ENCODE measurements at places on chromosomes 2 and 18. TPM values are rescaled to one million over a fixed set of nuclear protein-coding genes. Genes with fewer than 3 reads are reported as not detected.

Gene POMC
- total RNA-seq, result 11.4 TPM

Gene CD302
- total RNA-seq, result 13.9 TPM

- no peaks in the 10 kb centered on the region for H3K27me3 ChIP-seq
- H3K4me3 ChIP-seq, result no peak overlapping the region
- no peak overlapping the region for H3K27ac ChIP-seq
- peaks cover 7% of the 10 kb centered on the region for H3K36me3 ChIP-seq
- no peaks in the 10 kb centered on the region for H3K4me1 ChIP-seq
Measured at GRCh38 chr18:26470011-26470637, 78.2 kb downstream of the KCTD1 start.

DNA sequence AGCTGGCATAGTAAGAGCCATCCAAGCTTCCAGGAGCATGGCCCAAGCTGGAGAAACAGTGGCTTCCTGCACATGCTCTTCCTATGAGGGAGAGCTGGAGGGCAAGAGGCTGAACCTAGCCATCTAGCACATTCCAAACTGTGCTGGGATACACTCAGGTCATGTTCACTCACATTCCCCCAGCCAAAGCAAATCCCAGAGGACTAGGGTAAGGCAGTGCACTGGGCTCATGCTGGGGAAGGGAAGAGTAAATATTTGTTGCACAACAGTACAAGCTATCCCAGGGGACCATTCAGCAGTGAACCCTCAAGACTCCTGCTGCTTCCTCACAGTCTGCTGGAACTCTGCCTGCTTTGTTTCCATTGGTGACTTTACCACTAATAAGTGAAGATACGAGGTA, 20.7 kb upstream of the GYPC start:
- no peak for DNase-seq
- no peaks in the 10 kb centered on the region for H3K4me1 ChIP-seq
- H3K27me3 ChIP-seq, result no peaks in the 10 kb centered on the region

GRCh38 chr18:49588971-49589370, 27.1 kb downstream of the LIPG start:
- H3K4me1 ChIP-seq, result no peaks in the 10 kb centered on the region
- no peak overlapping the region for H3K27ac ChIP-seq
- H3K4me3 ChIP-seq, result no peak overlapping the region
- no peaks in the 10 kb centered on the region for H3K27me3 ChIP-seq
- DNase-seq, result no peak
- H3K36me3 ChIP-seq, result no peaks in the 10 kb centered on the region

DNA sequence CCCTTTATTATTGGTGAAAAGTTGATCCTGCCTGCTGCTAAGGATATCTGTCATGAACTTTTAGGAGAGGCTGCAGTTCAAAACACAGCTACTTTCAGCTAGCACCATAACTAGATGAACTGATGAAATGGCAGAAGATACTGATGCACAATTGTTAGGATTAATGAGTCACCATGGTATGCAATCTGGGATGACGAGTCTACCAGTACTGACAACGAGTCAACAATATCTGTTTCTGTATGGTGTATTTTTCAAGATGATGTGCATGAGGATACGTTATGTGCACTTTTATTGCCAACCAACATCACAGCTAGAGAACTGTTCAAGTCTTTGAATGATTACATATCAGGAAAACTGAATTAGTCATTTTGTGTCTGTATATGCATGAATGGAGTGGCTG, 68.7 kb downstream of the NETO1 start:
- no peak overlapping the region for H3K4me3 ChIP-seq
- no peak for DNase-seq
- no peak overlapping the region for H3K27ac ChIP-seq
- H3K27me3 ChIP-seq, result no peaks in the 10 kb centered on the region
- no peaks in the 10 kb centered on the region for H3K4me1 ChIP-seq
- H3K36me3 ChIP-seq, result no peaks in the 10 kb centered on the region

- H3K36me3 ChIP-seq, result no peaks in the 10 kb centered on the region
- H3K4me3 ChIP-seq, result no peak overlapping the region
- no peak overlapping the region for H3K27ac ChIP-seq
- DNase-seq, result no peak
- no peaks in the 10 kb centered on the region for H3K4me1 ChIP-seq
Measured at GRCh38 chr2:180231015-180231414, 223.9 kb upstream of the CWC22 start.

- H3K36me3 ChIP-seq, result no peaks in the 10 kb centered on the region
- DNase-seq, result no peak
- H3K27ac ChIP-seq, result peak overlapping the region; percentile 26
- peaks cover 38% of the 10 kb centered on the region for H3K4me1 ChIP-seq
- no peaks in the 10 kb centered on the region for H3K27me3 ChIP-seq
Measured at GRCh38 chr2:55885127-55885943, 38.2 kb downstream of the EFEMP1 start.

- no peaks in the 10 kb centered on the region for H3K36me3 ChIP-seq
- no peak overlapping the region for H3K27ac ChIP-seq
- no peaks in the 10 kb centered on the region for H3K27me3 ChIP-seq
- H3K4me1 ChIP-seq, result no peaks in the 10 kb centered on the region
Measured at GRCh38 chr2:123808243-123808642, 216.8 kb upstream of the CNTNAP5 start.

- peaks cover 2% of the 10 kb centered on the region for H3K36me3 ChIP-seq
- no peak overlapping the region for H3K4me3 ChIP-seq
- peaks cover 18% of the 10 kb centered on the region for H3K4me1 ChIP-seq
- H3K27me3 ChIP-seq, result no peaks in the 10 kb centered on the region
- H3K27ac ChIP-seq, result no peak overlapping the region
- DNase-seq, result no peak
Measured at GRCh38 chr2:134393075-134393461, 139.2 kb downstream of the MGAT5 start.

GRCh38 chr2:239288951-239289511, 111.8 kb downstream of the HDAC4 start:
- H3K27ac ChIP-seq, result peak overlapping the region; percentile 25
- H3K4me1 ChIP-seq, result peaks cover 38% of the 10 kb centered on the region
- no peaks in the 10 kb centered on the region for H3K27me3 ChIP-seq
- DNase-seq, result peak; percentile 72
- no peak overlapping the region for H3K4me3 ChIP-seq
- no peaks in the 10 kb centered on the region for H3K36me3 ChIP-seq

DNA sequence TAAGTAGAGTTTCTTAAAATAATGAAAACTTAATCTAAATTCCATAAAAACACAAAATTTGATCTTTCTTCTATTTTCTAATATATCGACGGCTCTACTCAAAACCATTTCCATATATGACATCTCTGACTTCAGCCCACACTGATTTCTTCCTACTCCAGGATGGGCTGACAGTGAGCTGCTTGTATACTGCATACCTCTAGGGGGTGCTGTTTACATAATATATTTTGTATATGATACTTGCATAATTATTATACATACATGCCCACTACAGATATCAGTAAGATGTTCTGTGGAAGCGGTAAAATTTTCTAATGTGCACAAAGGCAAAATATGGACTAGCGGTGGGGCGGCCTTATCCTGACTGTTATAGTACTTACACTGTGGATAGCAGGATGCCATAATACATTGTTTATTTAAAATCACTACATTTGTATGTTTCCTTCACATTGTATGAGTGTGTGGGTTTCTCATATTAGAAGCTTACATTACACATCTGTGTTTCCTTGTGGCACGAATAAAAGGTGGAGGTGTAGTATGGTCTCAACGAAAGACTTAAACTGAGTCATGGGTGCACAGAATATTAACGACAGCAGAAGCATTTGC, 66.1 kb upstream of the NXPH2 start:
- H3K27me3 ChIP-seq, result no peaks in the 10 kb centered on the region
- no peak overlapping the region for H3K27ac ChIP-seq
- H3K36me3 ChIP-seq, result no peaks in the 10 kb centered on the region
- no peak overlapping the region for H3K4me3 ChIP-seq

GRCh38 chr18:773980-774624, 37.9 kb downstream of the YES1 start:
- H3K4me1 ChIP-seq, result peaks cover 8% of the 10 kb centered on the region
- no peak overlapping the region for H3K27ac ChIP-seq
- DNase-seq, result no peak
- no peak overlapping the region for H3K4me3 ChIP-seq

Data from suprapubic skin (tissue), 4 donors.